ENCODE measurements at places on chromosomes 2 and 18.

DNA sequence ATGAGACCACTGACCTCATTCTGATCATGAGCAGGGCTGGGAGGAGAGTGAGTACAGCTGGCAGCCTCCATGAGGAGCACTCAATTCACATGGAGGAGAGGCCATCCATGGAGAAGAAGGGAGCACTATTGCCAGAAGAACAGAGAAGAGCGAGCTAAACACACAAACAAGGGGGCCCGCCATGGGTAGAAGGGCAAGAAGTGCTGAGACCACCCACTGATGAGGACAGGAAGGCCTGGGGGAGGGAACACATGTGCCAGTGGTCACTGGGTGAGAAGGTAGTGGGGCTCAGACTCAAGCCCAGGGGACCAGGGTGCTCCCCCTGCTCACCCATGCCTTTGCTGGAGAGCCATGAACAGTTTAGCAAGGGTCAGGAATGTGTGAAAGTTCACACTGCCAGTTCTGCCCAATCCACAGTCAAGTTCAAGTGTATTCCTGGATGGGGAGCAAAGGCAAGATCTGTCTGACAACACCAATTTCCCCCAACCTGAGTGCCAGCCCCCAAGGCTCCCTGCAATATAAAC is 57.7 kb downstream of the TTC32 start:
- DNase-seq: no peak

DNA sequence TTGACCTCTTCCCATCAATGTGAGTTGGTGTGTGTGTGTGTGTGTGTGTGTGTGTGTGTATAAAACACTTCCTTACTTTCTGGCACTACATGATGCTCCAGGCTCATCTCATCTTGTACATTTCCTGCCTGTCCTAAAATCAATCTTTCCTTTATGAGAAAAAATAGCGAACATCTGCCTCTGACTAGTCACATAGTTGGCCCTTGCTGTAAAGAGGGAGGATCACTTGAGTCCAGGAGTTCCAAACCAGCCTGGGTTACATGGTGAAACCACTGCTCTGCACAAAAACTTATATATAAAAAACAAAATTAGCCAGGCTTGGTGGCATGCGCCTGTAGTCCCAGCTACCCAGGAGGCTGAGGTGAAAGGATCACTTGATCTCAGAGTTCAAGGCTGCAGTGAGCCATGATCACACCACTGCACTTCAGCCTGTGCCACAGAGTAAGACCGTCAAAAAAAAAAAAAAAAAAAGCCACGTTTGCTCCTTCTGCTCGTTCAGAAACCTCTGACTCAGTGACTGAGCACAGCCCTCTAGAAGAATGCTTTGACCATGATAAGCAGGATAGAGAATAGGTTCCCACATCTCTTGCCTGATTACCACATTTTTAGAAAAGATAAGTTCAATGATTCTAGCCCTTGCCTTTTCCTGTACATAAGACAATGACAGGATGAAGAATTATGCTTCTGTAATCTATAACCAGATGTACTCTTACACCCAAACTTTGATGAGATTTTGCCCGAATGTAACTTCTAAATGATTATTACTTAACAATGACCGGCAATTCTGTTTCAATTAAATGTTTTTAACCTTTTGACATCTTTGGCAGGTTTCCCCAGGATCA is 45.2 kb upstream of the ST3GAL5 start:
- no peak for DNase-seq

DNA sequence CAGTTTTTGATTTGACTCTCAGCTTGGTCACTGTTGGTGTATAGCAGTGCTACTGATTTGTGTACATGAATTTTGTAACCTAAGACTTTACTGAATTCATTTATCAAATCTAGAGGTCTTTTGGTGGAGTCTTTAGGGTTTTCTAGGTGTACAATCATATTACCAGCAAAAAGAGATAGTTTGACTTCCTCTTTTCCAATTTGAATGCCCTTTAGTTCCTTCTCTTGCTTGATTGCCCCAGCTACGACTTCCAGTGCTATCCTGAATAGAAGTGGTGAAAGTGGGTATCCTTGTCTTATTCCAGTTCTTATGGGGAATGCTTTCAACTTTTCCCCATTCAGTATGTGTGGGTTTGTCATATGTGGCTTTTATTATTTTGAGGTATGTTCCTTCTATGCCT is 312.9 kb upstream of the REV1 start:
- DNase-seq: no peak

DNA sequence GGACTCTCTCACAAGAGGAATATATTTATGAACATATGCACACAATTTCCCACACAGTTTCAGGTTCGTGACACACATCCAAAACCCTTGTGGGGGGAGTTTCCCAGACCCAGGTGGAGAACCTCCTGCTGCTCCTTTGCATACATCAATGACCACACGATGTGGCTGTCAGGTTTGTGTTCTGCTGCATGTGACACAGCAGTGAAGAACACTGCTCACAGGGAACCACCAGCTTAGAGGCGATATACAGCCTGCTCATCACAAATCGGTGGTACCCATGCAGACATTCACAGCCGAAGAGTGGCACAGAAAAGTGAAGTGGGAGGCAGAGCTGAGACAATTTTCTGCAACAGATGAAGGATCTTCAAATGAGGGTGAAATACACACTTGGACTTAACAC is 175.6 kb upstream of the ZFP36L2 start:
- DNase-seq: no peak

- no peak for DNase-seq
Observed at GRCh38 chr2:133092571-133092970, 422.6 kb upstream of the LYPD1 start.

DNA sequence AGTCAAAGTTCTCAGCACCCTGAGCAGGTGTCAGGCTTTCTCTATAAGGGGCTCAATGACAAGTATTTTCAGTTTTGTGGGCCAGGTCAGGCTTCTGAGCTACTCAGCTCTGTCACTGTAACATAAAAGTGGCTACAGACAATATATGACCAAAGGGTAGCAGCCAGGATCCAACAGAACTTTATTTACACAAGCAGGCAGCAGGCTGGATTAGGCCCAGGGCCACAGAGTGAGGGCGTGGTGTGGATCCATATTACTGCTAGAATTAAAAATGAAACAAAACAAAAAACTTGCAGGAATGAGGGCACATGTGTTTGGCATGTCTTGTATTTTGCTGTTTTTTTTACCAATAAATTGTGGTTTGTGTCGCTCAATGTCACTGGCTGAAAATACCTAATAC is 143.7 kb downstream of the EIPR1 start:
- DNase-seq: no peak

GRCh38 chr2:113854970-113855740 is 34.7 kb upstream of the ACTR3 start:
- DNase-seq: no peak

- DNase-seq: no peak
Observed at GRCh38 chr2:30509716-30510115, 62.7 kb downstream of the LCLAT1 start.

- no peak for DNase-seq
Observed at GRCh38 chr2:144334551-144334950, 185.4 kb downstream of the ZEB2 start.

DNA sequence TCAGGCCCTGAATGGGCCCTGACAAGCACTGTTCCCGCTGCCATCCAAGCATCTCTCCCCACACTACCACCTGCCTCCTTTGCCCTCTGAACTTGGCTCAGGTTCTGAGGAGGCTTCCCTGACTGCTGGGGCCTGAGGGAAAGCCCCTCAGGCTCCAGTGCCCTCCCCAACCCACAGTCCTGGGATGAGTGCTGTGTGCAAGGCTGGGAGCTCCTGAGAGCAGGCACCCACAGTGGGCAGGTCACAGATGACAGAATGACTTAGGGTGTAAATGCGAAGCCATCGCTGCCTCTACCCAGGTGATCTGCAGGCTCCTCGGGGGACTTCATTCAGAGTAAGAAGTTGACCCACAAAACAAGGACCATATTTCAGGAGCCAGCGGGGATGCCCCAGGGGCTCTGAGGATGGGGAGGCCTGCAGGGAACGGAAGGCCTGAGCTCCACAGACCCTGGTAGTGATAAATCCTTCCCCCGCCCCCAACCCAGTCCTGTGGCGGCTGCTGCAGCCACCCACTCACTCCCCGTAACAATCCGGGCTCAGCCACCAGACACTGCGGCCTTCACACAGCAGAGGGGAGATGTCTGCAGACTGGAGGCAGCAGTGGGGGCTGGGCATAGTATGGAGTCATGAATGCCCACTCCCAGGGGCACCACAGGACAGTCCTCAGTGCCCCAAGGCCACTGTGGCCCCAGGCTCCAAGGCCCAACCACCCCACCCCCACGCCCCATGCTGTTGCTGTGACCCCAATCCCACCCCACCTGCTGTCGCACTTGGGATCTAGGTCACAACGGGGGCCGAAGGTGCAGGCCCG is 8.9 kb downstream of the BIN1 start:
- no peak for DNase-seq
